ENCODE measurements at places on chromosomes 4 and X. TPM values are rescaled to one million over a fixed set of nuclear protein-coding genes. Genes with fewer than 3 reads are reported as not detected.

The MYOZ2 gene
- under 0.01 TPM for total RNA-seq

The FHDC1 gene
- 0.22 TPM for total RNA-seq

The NDP gene
- total RNA-seq: not detected

The OFD1 gene
- total RNA-seq: 4.6 TPM

The PAGE1 gene
- not detected for total RNA-seq

The PCDH11X gene
- total RNA-seq: not detected

The PABPC1L2A gene
- not detected for total RNA-seq

The NEIL3 gene
- 1.2 TPM for total RNA-seq

The ASMT gene
- total RNA-seq: not detected
